ENCODE measurements at places on chromosomes 1 and 21.

DNA sequence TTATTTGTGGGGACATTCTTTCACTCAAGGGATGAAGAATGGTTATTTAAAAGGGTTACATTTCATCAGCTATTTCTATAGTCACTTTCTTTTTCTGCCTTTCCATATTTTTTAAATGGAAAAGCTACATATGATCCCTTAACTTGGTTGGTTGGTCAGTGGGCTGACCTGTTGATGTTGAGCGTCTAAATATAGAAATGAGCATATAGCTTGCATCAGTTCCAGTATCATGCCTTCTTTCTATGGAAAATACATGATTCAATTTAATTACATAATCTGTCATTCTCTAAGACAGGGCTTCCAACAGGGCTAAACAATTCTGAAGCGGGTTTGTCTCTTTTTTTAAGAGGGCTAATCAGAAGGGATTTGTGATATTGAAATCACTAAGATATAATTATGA is 40.6 kb downstream of the TYW3 start:
- no peak for DNase-seq

DNA sequence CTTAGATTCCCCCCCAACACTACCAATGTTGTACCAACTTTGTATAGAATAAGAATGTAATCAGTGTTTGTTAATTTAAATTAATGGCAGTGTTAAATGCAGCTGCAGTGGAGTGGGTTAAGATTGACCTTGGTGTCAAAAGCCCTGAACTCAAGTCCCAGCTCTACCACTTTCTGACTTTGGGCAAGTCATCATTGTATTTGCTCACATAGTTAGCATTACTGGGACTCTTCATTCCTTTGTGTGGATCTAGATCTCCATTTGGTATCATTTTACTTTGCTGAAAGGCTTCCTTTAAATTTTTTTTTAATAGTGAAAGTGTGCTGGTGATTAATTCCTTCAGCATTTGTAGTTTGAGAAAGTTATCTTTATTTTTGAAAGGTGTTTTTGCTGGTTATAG is 22.2 kb upstream of the PHGDH start:
- no peak for DNase-seq

GRCh38 chr1:54558434-54559030 is 10.5 kb downstream of the ACOT11 start:
- no peak for DNase-seq

- no peak for DNase-seq
Observed at GRCh38 chr21:45113543-45113942, 39.2 kb downstream of the ADARB1 start.

DNA sequence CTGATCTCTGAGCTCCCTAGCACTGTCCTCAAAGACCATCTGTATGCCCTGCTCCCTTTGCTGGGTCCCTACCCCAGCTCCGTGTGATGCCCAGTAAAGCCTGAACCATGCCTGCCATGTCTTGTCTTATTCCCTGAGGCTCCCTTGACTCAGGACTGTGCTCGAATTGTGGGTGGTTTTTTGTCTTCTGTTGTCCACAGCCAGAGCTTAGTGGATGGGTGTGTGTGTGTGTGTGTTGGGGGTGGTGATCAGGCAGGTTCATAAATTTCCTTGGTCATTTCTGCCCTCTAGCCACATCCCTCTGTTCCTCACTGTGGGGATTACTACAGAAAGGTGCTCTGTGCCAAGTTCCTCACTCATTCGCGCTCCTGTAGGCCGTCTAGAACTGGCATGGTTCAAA is 5.7 kb downstream of the GSTM5 start:
- no peak for DNase-seq

Data from urinary bladder (tissue), 4 donors.